ENCODE measurements at places on chromosomes 2 and 18.

- DNase-seq, result no peak
These were observed 89.7 kb upstream of the COL3A1 start for GRCh38 chr2:188884517-188884916.

DNA sequence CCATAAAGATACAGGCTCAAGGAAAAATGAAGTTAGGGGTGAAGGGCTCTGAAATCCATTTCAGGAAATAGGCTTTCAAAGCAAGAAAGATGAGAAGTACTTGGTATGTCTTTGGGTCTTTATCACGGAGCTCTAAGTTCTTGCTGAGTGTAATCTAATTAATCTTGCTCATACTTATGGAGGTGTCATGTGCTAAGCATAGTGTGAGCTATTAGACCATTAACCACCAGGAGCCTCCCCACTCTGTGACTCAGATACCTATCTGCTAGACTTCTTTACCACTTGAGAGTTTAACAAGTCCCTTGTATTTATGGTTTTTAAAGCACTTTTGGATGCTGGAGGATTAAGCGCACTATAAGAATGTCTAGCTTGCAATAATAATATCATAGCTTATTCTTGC, 678.7 kb downstream of the EPHA4 start:
- DNase-seq, result no peak

DNA sequence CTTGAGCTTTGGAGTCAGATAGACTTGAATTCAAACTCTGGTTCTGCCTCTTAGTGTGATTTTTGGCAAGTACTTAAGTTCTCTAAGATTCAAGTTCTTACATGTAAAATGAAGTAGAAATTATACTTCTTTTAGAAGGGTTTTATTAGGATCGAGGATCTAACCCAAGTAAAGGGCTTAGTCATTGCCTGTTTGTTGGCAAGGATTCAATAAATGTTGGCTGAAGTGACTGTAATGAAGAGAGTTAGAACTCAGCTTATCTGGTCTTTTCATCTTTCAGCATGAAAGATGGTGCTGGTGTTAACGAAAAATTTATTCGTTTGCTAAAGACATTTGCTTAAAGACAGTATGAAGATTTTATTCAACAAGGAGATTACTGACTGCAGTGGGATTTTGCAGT, 315.9 kb upstream of the THUMPD2 start:
- peak; percentile 74 for DNase-seq

DNA sequence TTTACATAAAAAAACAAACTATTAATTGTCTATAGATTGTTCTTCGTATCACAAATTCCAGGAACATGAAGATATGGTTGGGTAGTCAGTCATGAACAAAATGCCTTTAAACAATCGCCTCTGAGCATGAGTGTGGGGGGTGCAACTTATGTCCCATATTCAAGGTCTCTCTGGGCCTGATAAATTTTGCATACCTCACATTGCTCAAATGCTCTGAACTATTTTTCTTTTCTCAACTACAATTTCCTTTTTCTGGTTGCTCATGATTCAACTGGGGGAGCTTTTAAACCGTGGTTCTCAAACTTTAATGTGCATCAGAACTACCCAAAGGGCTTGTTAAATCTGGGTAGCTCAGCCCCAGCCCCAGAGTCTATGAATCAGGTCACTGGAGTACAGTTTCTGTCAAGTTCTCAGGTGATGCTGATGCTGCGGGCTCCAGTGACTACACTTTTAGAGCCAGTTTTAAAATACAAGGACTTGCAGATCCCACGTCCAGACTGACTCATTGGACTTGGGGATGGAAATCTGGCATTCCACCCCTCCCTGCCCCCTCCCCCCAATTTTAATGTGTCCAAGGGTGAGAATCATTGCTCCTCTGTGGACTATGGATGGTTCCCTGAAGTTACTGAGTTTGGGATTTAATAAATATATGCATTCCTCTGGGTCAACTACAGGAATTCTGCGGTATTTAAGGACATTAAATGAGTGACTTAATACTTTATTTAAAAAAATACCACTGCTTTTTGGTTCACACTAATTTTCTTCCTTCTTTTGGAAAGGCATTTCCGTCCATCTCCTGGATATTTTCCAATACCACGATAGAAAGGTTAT, 1.5 kb upstream of the GPD2 start:
- DNase-seq, result peak; percentile 59

DNA sequence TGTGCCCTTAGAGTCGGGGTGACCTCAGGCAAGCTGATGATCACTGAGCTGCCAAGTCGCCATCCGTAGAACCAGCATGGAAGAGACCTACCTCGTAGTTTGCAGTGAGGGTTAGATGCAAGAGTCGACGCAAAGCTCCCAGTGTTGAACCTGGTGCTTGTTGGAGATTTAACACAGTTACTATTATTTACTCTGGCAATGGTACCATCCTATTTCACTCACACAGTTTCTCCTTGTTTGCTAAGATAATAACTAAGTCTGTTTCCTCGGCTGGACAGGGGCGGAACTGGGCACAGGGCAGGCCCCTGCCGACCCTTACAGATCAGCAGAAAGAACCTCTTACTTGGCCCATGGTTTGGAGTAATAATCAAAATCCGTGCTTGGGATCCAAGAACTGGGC, 85.5 kb downstream of the ACAA2 start:
- DNase-seq, result no peak

GRCh38 chr18:28152754-28153153, 24.2 kb downstream of the CDH2 start:
- DNase-seq, result no peak

DNA sequence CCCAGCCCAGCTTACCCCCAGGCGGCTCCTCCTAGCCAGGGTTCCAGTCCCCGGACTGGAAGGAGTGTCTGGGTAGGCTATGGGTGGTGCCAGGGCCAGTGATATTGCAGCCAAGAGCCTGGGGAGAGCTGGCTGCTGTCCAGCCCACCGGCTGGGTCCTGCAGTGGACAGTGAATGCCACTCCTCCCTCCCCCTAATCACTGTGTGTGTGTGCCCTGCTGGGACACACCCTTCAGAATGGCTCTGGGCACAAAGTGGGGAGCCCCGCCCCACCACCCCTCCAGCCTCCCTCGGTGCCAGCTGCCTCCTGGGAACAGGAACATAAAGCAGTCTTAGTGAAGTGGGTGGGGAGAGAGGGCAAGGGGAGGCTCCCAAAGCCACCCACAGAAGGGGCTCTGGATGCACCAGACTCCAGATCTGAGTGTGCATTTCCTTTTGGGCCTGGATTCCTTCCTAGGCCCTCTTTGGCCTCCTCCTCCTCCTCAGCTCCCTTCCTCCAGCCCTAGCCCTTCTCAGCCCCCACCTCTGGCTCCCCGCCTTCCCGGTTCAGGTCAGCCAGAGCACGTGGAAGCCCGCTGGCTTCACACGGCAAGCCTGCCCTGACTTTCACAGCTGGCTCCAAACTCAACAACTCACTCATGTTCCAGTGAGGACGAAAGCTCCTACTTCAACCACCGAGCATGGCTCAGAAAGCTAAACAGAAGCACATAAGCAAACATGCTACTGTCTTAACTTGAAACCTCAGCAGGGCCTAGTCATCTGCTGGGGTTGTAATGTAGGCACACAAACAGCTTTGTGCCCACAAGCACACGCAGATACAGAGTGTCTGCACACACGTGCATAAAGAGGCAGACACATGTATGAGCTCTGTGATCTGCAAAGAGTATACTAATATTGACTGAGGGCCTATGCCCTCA, 209.2 kb upstream of the SMAD2 start:
- DNase-seq, result no peak

DNA sequence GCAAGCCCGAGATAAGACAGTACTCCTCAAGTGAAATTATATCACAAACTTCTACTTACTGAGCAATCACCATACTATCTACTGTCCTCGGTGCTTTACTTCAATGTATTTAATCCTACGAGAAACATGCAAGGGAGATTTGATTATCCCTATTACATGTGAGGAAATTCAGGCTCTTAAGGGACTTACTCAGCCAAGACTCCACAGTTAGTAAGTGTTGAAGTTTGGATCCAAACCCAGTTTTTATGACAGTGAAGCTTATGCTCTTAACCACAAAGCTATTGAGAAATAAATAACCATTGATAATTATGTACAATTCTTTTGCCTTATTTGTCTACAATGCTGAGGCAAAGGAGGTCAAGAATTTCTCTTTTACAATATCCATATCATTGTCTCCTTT, 672.9 kb upstream of the ACVR2A start:
- no peak for DNase-seq

DNA sequence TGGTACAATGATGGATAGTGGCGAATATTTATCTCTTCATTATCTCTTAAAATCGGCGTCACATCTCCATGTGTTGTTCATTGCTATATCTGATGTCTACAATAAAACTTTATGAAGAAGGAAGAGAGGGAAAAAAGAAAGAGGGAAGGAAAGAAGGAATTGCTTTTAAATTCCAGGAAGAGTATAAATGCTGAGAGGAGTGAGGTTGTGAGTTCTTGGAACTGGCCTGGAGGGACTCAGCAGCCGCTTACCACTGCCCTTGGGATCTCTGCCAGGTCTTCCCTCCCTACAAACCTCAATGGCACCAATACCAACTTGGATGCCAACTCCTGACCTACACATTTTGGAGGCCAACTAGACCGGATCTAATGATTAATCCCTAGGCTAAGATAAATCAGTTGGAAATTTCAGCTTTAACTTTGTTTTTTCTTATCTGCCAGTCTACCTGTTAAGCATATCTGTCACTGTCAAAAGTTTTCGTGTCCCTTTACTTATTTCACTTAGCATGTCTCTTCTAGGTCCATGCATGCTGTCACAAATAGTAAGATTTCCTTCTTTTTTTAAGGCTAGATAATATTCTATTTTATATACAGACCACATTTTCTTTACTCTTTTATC, 9.8 kb downstream of the SCN9A start:
- peak; percentile 50 for DNase-seq
